AML-193 (cell line): ENCODE measurements at places on chromosomes 4 and X.

GRCh38 chrX:17047224-17047623, 100.8 kb downstream of the REPS2 start:
- no peak for DNase-seq

DNA sequence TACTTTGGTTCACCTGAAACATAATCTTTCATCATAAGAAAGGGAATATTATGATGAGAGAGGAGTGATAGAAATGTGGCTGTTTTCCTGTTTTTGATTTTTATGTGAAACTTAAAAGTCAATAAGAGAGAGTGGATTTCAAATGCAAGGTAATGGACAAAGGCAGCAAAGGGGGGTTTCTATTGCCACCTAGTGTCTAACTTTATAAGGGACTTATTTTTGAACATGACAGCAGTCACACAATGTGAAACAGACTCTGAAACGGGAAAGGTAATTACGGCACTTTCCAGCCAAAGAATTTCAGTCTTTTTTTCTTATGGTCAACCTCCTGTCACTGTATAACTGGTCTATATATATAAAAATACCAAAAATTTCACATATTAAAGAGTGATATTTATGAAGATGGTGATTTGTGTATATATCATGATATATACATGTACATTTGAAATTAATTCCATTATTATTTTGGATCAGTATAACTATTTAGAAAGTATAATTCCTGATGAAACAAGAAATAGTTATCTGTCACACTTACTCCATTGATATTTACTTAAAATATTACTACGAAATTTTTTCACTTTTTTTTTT, 127.1 kb downstream of the FBXO8 start:
- peak; percentile 53 for DNase-seq

DNA sequence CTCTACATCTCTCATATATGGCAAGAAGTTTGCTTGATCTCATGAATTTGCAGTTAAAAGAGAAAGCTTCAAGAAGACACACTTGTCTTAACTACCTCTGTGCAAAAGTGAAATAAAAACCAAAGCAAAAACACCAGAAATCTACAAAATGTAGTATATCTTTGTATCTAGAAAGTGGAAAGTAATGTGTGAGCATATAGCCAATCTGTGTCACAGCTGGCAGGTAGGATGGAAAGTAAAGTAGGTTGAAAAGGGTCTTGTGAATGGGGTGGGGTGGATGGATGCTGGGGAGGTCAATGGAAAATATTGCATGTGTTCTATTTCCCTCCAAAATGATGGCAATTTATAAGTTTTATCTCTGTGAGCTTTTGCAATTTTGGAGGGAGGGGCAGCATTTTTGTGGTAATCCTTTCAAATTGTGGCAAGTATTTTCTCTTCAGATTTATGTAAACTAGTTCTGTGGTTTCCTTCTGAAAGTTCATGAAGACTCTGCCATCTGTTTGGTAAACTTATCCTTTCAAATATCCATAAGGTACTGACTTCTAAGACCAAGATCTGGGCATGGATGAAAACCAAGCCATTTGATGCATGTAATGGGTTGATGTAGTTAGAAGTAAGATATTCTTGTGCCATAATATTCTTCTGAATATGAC, 215.9 kb upstream of the GIMD1 start:
- DNase-seq = no peak

- DNase-seq = no peak
Measured at GRCh38 chr4:139458543-139458942, 4.6 kb downstream of the RAB33B start.

GRCh38 chrX:12970691-12971202, 4.2 kb upstream of the TMSB4X start:
- peak; percentile 45 for DNase-seq

DNA sequence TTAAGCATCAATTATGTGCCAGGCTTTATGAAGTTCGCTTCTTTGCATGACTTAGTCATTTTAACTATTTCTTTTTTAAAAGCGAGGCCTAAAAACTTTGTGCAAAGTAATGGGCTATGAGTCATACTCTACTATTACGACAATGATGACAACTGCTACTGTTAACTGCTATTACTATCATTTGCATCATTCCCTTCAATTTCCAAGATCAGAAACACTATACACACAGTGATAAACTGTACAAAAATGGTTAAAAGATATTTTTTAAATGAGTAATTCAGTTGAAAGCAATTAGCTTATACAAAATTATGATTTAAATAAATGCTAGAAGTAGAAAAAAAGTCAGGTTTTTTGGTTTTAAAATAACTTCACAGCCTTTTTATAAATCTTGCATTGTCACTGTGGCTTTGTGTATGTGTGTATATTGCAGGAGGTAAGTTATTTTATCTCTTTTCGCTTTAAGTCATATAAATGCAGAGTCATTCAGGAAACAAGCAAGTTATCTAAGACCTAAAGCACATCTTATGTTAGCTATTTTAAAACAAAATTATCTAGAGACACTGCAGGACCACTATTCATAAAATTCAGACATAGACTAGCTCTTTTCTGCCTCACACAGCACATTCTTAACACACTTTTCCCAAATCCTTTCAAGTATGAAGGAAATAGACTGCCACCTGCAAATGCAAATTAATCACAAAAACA, 18.5 kb upstream of the CXCL3 start:
- peak; percentile 84 for DNase-seq

- DNase-seq = no peak
Measured at GRCh38 chrX:105297041-105297440, 76.5 kb upstream of the TEX13A start.

- no peak for DNase-seq
Measured at GRCh38 chr4:48184882-48185281, 50.8 kb upstream of the TXK start.

GRCh38 chr4:73487233-73487632, 5.7 kb downstream of the AFM start:
- DNase-seq = no peak

DNA sequence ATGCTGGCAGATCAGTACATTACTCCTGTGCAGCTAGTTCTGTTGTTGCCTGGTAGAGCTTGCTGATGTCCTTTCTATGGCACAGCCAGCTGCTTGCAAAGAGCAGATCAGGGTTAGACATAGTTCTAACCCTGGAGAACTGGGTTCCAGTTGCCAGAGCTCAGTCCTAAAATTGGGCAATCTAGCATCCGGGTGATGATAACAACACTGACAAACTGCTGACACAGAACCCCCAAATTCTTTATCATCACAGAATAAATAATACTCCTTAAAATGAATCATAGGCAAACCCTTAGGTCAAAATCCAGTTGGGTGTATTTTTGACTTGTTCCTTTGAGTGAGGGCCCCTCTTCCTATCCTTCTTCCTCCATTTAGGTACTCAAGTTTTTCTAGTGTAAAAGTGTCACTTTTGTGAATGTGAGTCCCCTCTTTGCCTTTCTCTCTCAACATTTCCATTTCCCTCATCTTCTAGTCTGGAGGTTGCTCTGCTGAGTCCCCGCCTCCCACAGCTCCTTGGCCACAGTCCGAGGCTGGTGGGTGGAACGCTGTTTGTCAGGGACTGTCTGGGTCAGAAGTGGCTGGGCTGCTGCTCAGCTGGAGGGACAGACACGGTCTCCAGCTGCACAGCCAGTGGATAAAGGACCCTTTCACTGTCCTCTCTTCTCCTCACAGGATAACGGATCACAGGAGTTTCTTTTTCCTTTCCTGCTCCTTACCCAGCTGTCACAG, 93.6 kb upstream of the RASGEF1B start:
- DNase-seq = no peak
